Stimulated activated CD4-positive, alpha-beta T cell treated with anti-CD3 and anti-CD28 coated beads, TNF-alpha, amount 100 ng/mL, for 24 hours (primary cell): ENCODE measurements at places on chromosomes 4 and X.

DNA sequence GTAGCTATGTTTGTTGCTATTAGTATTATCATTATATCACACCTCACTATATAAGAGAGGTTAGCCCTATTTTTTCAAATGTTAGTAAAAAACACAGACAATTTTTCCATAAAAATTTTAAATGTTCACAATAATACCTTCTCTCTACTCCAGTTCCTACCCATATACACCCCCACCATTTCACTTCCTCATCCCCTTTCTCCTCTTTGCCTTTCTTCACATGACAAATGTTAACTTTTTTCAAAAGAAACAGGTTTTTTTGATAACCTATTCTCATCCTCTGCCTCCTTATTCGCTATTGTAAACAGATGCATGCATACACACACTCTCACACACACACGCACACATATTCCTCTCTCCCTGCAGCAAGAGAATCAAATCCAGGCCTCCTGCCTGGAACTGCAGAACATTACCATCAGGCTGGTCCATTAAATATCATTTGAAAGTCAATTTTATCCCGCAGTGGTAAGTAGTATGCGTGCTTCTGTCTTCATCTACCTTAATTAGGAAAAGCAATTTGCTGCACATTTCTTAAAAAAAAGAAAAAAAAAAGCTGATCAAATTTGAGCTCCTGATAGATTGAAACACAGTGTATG, 55.5 kb downstream of the MID1IP1 start:
- no peak for DNase-seq

GRCh38 chrX:97215186-97215585, 331.5 kb downstream of the RPA4 start:
- no peak for DNase-seq

GRCh38 chrX:8404471-8404870, 60.2 kb upstream of the VCX3B start:
- DNase-seq = no peak

DNA sequence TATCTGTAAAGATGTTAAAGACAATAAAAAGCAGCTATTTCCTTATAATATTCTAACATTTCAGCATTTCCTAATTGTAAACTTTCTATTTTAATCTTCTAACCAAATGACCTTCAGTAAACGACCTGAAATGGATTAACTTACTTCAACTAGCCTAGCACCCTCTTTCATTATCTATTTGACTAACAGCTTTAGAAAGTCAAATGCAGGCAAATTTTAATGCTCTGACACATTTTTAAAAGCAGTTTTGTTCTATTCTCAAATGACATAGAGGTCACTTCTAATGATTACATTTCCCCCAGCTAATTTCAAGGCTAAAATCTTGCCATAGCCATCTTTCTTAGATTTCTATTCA, 41.9 kb downstream of the SLC7A11 start:
- DNase-seq = no peak

- DNase-seq = no peak
These were observed 107.0 kb downstream of the AGTR2 start for GRCh38 chrX:116277351-116278225.

DNA sequence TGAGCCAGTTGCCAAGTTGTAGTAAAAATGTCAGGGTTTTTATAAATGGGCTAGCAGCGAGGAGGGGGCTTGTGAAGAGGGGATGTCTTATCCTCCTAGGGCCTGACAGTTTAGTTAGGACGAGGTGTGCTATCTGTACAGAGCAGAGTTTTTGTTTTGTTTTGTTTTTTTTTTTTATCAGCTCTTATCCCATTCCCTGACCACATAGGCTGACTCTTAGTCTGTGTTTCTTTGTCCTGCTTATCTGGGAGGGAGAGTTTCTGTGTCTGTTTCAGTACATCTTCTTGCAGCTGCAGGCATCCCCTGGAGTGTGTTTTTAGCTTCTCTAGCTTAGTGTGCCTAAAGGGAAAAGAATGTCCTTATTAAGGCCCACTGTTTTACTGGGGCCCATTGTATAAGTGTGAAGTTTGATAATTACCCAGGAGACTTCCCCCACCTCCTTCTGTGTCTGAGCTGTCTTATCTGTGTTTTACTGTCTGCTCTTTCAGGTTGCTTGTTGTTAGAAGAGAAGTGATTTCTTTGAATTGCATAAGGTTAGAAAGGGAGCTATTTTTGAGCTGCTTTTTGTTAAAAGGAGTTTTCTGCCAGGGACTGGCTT, 32.0 kb downstream of the PAGE2 start:
- DNase-seq = no peak

DNA sequence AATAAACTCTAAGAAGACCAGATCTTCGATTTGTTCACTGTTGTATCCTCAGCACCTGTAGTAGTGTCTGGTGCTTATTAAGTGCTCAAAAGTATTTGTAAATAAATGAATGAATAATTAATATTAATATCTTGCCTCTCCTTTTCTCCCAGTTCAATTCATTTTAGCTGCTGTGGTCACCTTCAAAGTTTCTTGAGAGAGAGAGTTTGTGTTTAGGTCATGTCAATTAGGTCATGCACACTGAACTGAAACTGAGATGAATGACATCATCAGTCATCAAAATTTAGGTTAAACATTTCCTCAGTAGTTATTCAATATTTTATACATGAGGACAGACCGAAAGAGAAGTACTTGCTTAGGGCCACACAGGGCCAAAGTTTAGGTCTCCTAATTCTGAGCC, 73.5 kb downstream of the ANXA3 start:
- no peak for DNase-seq

GRCh38 chr4:2426069-2426397, 7.3 kb downstream of the CFAP99 start:
- DNase-seq = no peak

DNA sequence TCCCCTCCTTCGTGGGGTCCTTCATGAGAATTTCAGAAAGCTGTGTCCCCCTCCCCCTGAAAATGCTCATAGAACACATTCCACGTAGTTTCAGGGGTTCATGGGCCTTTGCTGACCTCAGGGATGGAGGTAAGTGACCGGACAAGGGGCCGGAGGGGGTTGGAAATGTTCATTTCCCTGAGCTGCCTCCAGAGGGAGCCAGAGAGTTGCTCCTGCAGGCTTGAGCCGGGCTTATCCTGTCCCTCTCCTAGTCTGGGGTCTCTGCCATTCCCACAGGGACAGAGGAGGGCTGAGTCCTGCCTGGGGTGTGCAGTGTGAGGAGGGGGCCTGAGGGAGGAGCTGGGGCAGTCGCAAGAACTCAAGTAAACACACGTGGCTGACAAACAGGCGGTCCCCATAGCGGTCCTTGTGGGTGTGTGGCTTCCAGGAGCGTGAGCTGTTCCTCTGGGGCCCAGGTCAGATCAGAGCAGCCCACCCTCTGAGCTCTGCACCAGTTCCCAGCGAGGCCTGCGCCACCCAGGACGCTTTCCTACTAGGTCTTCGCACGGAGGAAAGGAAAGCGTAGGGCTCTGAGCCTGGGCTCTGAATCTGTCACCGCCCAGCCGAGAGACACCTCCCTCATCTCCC, 62.5 kb downstream of the WFS1 start:
- no peak for DNase-seq

- DNase-seq = no peak
These were observed 48.1 kb downstream of the SMC1A start for GRCh38 chrX:53374222-53374820.

GRCh38 chrX:2427147-2427546, 73.6 kb downstream of the DHRSX start:
- no peak for DNase-seq

GRCh38 chrX:134294548-134294947, 57.6 kb downstream of the CCDC160 start:
- no peak for DNase-seq

DNA sequence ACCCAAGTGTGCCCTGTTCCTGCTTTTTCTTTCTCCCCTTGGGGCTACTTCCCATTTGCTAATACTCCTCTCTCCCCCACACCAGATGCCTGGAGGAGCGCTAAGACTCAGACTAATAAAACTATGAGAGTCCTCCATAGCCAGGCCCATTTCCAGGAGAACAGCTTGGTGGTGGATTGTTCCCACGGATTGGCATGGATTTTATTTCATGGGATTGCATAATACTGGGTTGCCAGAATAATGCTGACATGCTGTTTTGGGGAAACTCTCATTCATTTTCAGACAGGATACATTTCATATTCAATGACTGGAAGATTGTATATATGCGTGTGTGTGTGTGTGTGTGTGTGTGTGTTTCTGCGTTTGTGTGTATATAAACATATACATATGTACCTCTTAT, 447.5 kb upstream of the PITX2 start:
- no peak for DNase-seq

DNA sequence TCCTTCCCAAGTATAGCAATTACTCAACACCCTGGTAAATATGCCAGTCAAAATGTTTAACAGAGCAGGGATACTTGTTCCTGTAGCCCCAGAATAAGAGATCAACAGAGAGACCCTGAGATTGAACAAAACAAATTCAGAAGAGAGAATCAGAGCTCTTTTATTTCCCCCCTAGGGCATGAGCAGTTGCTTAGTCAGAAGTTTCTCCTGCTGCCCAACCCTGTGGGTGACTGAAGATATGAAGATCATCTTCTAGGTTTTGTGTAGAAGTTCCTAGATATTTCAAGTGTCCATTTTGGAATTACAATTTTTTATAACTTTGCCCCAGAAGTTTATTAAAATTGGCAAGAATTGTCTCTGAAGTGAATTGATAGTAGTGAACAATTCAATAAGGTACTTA, 59.1 kb upstream of the RXFP1 start:
- no peak for DNase-seq

DNA sequence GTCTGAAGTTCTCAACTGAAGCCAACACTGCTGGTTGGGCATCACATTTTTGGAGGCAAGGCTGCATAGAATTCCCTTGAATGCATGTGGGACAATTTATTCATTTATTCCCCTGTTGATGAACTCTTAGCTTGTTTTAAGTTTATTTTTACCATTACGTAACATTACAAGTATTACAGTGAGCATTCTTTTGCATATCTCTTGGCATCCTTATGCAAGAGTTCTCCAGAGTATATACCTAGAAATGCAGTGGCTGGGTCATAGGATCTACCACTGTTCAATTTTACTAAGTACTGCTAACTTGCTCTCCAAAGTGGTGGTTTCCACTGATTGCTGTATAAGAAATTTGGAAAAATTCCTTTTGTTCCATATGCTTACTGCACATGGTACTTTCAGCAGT, 66.5 kb downstream of the UCHL1 start:
- no peak for DNase-seq

GRCh38 chr4:2246384-2247127, 4.6 kb upstream of the HAUS3 start:
- DNase-seq = no peak

GRCh38 chrX:37378404-37378803, 29.2 kb downstream of the PRRG1 start:
- DNase-seq = no peak

DNA sequence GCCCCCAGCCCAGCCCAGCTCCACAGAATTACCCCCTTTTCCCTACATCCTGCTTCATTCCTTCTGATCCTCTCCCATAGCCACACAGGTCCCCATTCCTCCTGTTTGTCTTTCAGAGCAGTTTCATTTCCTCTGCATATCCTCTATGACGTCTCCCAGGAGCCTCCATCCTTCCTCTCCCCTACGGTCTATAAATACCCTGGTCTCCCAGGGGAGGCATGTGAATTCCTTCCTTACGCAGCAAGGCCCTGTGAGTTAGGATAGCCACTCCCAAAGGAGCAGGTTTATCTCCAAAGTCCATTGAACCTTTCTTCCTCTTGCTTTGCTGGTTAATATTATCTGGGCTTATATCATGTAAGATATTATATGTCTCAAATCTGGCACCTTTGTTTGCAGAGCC, 8.4 kb upstream of the APLN start:
- DNase-seq = no peak

GRCh38 chr4:184887333-184887732, 61.6 kb upstream of the ACSL1 start:
- no peak for DNase-seq

DNA sequence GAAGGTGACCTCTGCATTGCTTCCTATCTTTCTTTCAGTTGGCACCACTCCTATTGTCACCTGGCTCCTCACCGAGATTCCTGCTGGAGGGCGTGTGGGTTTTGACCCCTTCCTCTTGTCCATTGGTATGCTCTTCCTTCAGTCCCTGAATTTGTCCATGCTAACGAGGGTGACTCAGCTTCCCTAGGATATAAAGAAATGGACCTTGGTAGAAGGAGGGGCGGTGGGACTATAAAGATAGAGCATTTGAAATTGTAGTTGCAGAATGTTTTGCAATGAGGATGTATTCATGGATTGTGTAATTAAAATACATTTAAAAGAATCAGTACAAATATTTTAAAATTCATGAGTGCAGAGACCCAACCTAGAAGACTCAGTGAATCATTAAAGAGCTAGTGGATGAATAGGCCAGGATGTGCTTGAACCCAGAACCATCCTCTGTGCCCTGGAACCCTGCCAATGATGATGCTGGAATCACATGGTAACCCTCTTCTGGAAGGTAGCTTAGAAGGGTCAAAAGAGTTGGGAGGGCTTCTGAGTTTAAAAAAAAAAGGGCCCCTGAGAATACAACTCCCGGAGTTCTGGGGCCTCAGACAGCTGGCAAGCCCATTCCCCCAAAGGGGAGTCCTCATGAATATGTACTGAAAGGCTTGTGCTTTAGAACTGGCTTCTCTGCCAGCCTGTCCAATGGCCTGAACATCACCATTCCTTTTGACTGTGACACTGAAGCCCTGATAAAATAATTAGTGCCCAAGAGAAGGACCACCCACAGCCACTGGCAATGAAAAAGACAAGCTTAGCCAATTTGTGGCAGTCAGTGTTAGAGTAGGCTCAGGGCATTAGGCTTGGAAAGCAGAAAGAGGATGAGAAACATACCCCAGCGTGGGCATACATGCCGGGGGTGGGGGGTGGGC, 8.0 kb downstream of the XPNPEP2 start:
- no peak for DNase-seq

DNA sequence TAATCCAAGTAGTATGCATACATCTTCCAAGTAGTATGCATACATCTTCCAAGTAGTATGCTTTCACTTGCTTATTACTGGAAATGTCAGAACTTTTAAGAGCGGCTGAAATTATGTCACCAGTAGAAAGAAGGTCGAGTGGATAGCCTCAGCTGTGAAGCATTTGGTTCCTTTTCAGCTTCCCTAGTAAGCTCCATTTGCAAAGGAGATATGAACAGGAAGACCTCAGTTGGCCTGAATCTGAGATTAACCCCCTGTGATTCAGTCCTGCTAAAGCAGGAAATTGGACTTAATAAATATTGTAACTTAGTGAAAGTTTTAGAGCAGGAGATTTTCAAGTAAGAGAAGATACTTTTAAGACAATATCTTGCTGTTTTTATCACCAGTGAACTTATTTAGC, 48.1 kb downstream of the PCDH7 start:
- no peak for DNase-seq

- DNase-seq = no peak
These were observed 20.9 kb downstream of the GPAT3 start for GRCh38 chr4:83556816-83557215.

- DNase-seq = no peak
These were observed 22.5 kb downstream of the ENPEP start for GRCh38 chr4:110498420-110498819.

GRCh38 chr4:3615386-3616286, 83.4 kb upstream of the LRPAP1 start:
- no peak for DNase-seq

DNA sequence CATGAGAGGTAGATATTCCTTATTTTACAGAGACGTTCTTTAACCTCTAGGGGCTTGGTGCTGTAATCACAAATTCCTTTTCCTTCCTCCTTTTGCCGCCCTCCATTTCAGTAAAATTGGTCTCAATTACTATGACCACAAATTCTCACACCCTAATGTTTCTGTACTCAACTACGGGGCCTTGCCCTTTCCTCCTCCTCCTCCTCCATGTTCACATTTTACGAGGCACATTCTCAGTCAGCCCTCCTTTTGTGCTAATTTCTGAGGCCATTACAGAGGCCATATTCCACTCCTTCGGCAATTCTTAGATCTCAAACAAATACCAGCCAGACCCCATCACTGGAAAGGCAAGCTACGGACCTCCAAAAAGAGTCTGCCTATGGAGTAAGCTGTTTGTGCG, 92.1 kb downstream of the SH3KBP1 start:
- DNase-seq = no peak
